Body of pancreas (tissue), 4 donors: ENCODE measurements at places on chromosomes 5 and 9. TPM values are rescaled to one million over a fixed set of nuclear protein-coding genes. Genes with fewer than 3 reads are reported as not detected.

DNA sequence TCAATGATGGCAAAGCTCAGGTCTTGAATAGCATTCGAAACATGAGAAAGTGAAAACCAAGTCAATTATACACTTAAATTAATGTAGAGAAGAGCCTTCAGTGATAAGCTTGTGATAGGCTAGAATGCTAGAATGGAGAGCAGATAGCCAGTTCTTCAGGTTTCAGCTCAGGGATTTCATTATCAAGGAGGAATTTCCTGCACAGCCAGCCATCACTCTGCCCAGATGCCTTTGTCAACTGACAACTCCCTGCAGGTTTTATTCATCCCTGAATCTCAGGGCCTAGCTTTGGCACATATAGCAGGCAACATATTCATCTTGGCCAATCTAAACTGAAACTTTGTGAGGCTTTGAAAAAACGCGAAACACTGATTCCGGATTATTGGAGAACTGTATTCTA is 199.3 kb upstream of the CDH6 start:
- no peak for DNase-seq

DNA sequence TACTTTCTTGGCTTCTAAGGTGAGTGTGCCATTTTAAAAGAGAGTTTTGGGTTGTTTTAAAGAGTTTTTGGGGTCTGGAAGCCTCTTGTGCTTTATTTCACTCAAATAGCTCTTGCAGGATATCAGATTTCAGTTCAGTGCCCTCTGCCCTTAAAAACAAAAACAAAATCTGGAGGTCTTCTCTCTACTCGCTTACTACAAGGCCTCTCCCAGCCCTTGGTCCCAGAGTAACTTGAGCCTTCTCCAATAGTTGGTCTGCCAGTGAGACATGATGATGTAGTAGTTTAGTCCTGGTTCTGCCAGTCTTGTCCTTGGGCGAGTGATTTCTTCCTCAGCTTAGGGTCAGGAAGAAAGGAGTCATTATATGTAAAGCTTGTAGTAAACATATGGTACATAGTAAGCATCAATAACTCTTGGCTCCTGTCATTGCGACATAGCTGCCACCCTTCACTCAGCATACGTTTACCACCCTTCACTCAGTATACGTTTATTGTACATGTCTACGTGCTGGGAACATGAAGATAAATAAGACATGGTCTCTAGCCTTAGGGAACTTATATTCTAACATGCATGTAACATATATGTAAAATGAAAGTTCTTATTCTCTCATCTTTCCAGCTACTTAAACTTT is 147.6 kb downstream of the MAN2A1 start:
- DNase-seq, result no peak

GRCh38 chr9:109775516-109775915 is 4.5 kb upstream of the PALM2AKAP2 start:
- DNase-seq, result no peak

GRCh38 chr5:23208959-23209431 is 298.4 kb upstream of the PRDM9 start:
- DNase-seq, result peak; percentile 15

DNA sequence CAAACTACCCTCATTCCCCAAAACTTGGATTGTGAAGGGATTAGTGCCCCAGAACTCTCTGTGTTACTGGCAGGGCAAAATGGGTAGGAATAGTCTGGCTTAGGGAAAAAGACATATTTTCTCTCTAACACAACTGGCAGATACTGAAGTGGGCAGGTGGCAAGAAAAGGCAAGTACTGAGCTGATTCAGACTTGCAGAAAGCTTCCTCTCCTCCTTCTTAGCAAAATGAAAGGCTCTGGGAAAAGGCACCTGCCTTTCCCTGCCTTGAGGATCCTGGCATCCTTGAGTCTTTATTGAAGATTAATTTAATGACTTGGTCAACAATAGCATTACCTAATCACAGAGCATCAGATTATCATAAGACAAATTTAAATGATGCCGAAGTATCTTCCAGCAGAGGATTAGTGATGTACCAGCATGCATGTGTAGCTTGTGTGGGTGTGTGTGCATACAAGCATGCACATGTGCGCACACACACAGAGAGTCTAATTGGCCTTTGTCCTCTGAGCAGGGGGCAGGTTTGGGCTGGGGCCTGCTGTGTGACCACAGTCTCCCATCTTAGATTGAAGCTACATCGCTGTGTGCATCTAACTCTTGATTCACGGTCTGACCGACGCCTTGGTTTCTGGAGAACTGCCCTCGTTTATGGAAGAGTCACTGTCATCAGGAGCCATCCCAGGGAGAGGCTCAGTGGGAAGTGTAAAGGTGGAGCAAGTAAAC is 294.8 kb downstream of the AOPEP start:
- no peak for DNase-seq

CCL19 gene
- not detected for total RNA-seq

DNA sequence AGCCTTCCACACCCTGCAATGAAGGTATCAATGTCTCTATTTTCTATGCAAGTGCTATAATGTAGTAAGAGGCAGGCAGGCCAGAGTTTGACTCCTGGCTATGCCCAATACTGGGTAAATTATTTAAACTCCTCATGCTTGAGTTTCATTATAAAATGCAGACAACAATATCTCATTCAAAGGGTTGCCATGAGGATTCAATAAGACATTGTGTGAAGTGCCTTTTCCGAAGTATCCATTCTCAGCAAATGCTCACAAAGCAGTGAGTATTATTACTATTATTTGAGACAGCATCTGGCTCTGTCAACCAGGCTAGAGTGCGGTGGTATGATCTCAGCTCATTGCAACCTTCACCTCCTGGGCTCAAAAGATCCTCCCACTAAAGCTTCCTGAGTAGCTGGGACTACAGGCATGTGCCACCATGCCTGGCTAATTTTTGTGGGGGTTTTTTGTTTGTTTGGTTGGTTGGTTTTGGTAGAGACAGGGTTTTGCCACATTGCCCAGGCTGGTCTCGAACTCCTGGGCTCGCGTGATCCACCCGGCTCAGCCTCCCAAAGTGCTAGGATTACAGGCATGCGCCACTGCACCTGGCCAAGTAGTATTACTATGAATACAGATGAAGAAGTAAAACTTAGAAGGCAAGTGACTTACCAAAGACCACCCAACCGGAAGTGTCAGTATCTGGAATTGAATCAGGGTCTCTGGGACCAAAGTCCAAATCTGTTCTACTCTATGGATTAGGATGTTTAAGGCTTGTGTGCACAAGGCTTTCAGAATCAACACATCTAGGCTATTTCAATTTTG is 18.8 kb downstream of the ADAM19 start:
- DNase-seq, result no peak

GRAMD2B gene
- 34.9 TPM for total RNA-seq

GRCh38 chr9:70477907-70478480 is 63.5 kb upstream of the KLF9 start:
- no peak for DNase-seq

DNA sequence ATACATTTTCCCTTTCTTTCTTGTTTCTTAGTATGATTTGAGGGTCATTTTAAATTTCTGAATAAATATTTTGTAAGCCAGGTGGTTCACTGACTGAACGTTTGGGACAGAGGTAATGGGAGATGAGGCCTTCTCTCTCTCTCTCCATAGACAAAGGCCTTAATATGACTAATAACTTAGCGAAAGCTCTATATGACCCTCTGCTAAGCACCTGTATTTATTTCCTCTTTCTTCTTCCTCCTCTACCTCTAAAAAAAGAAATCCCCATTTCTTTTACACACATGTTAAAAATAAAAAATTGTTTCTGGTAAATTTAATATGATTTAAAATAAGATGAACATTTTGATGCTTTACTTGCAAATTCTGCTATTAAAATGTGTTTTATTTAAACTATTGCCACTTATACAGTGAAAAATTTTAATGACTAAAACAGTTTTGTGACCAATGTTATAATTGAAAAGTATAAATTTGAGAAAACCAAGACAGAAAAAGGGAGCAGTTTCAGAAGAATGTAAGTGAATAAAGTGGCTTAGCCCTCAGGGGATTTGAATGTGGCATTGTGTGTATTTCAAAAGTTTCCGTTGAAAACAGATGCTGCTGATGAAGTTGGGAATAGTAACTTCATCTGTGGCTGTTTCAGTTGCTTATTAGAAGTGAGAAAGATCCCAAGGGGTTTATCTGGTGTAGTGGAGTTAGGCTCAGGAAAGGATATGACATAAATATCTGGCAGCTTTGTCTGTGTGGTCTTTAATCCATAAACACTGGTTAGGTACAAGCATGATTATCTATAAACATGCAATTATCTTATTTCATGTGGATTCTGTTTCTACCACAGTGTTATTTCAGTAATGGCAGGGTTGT is 128.6 kb upstream of the GRHPR start:
- DNase-seq, result no peak

DNA sequence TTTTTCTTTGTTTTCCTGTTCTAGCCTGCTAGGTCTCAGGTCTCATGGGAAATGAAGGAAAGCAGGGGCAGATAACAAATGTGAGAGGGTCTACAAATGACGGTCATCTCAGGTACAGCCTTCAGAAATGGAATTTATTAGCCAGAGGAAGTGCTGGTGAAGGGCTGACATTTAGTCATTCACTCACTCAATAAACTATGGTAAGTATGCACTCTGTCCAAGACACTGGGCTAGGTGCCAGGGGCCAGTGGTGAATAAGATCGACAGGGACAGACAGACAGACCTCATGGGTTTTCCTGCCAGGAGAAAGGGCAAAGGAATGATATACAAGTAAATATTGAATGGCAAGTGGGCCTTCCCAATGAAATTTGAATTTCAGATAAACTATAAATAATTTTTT is 6.3 kb downstream of the PDE6A start:
- peak; percentile 12 for DNase-seq

DNA sequence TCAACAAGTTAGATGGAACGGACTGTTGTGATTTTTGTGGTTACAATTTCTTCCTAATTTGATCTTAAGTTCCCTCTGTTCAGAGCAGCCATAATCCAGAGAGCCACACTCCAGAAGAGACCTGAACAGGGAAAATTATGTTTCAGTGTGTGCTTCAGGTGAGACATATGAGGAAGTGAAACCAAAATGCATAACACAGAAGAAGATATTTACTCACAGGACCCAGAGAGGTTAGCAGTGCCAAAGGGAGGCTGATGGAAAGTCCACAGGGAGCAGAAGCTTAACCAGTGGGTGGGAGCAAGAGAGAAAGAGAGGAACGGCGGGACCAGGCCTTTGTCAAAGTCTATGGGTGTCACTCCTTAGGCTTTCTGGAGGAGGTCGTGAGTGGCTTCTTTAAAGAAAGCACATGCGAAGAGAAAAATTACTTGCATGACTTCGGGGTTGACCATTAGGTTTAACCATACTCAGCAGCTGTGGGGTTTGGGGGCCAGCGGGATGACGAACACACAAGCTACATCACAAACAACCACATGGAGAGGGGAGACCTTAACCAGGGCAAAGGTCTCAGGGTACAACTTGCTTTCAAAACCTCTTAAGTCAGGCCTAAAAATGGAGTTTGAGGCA is 141.4 kb downstream of the MED10 start:
- DNase-seq, result no peak

PIP5KL1 gene
- 1.3 TPM for total RNA-seq

DNA sequence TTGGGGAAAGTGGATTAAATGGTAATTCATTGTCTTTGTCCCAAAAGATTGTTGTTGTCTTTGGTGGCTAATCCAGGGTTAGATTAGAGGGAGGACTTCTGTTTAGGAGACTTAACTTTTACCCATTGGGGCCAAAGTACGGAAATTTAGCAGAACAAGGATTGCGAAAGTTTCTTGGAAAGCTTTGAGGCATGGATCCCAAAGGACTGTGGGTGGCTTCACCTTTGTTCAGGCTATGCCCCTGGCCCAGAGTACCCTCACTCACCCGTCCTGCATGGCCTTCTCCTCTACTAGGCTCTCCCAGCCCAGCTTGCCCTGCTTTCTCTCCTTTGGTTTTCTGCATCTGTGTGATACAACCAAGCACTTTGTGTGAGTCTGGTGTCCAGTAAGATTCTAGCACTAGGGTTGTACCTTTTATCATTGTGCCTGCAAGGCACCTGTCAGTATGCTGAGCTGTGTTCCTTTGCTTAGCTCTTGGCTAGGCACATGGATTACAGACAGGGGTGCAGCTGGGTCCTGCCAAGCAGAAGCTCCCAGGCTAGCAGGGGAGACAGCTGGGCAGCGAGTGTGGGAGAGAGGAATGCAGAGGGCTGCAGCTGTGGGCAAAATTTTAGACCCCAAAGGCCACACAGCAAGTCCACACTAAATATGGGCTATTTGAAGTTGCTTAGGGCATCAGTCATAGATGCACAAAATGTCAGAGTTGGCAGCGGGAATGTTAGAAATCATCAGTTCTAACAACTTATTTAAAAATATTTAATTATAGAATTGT is 3.2 kb downstream of the PPARGC1B start:
- DNase-seq, result no peak

DNA sequence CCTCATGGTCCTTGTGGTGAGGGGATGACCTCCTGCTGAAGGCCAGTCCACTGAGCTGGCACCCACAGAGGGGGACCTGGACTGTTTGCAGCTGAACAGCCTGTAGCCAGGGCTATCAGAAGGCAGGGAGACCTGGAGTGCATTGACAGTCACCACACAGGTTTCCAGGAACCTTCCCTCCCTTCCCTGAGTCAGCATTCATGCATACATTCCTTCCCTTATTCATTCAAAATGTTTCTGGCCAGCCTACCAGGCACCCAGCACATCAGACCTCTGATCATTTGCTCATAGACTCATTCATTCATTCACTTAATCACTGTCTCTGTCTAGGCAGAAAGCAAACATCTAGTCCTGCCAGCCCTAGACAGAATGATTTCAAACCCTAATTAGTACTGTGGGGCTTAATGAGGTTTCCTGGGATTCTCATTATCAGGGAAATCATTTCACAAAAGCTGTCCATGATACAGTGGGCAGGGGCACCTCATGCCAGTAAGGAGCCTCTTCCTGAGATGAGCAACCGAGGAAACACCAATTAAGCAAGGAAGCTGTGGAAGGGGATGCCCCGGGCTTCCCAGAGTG is 110.1 kb upstream of the PPP1R26 start:
- DNase-seq, result no peak

- DNase-seq, result no peak
These were observed 891.4 kb upstream of the C9orf72 start for GRCh38 chr9:28464481-28465216.

DNA sequence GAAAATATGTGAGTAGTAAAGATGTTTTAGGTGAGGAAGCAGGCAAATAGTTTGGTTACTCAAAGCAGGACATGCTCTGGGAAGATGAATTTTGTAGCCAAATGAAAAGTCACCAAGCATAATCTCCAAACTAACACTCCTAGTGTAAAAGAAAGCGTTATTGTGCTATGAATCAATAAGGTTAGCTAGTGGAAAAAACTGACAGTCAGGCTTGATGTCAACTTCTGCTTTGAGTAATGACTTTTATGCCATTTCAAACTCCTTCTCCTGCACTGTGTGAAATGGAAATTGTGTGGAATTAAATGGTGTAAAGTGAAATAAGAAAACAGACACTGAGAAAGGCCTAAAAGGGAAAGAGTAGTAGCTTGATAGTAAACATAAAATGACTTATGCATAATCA is 637.2 kb upstream of the DMAC1 start:
- DNase-seq, result no peak

PCDHA1 gene
- total RNA-seq, result not detected

DNA sequence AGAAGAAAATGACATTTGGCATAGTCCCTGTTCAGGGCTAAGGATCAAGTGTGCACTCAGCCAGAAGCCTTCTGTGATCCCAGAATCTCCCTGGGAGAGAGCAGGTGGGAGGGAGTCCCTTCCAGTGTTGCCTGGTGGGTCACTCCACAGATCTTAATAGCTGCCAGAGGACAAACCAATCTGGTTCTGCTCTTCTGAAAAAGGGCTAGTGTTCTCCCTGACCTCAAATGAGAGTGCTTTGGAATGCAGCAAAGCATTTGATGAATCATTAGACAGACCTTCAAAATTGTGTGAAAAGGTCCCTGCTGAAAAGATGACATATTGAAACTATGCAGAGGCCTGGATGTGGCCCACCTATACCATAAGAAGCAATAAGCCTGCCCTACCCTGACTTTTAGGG is 339.7 kb downstream of the TMEM232 start:
- DNase-seq, result no peak
